Naive thymus-derived CD4-positive, alpha-beta T cell (primary cell): ENCODE measurements at places on chromosomes 6 and 20.

- peak; percentile 77 for DNase-seq
Observed at GRCh38 chr6:33314515-33314942, 651 bp upstream of the TAPBP start.

GRCh38 chr6:19478273-19478672 lies 358.9 kb upstream of the ID4 start:
- DNase-seq = no peak

- no peak for DNase-seq
Observed at GRCh38 chr6:36150283-36150682, 20.0 kb downstream of the MAPK13 start.

- DNase-seq = no peak
Observed at GRCh38 chr6:34536251-34536958, 19.7 kb downstream of the SPDEF start.

GRCh38 chr6:149913540-149914240 lies 9.2 kb downstream of the RAET1G start:
- no peak for DNase-seq

DNA sequence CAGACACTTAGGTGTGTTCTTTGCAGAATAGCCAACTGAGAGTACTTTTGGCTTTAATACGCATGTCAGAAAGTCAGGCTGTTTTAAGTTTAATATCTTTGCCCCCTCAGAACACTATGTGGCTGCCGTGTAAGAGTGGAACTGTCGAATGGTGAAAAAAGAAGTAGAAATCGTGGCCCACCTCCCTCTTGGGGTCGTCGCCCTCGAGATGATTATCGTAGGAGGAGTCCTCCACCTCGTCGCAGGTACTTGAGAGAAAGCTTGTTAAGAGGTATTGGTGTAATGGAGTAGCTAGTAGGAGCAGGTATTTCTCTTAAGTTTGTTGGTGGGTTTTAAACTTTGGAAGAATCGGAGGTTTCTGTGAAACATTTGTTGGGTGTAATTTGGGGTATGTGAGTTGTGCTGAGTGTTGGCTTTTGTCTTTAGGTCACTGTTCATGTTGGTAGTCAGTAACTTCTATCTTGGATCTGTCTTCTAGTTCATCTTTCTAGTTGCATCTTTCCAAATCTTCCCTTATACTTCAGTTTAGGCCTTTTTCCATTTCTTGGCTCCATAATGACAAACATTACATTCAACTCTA lies 4.7 kb downstream of the SRSF3 start:
- DNase-seq = no peak

DNA sequence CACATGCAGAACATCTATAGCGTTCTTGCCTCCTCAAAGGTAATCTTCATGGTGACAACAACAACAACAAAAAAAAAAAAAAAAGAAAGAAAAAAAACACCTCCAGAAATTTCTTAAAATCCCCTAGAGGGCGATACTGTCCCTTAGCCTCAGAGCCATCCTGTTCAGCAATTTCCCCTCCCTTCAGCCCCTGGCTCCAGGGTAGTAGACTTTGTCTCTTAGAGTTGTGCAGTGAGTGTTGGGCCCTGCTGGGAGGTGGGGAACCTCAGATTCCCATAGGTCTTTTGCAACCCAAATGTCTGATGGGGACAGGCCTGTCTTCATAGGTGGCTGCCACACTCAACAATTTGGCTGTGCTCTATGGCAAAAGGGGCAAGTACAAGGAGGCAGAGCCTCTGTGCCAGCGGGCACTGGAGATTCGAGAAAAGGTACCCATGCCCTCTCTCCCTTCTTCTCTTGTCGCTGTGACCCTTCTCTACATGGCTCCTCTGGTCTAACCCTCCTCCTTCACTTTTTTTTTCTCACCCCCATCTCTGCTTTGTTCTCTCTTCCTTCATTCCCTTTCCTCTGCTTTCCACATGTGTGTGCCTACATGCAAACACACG lies 6.0 kb upstream of the PTK7 start:
- DNase-seq = peak; percentile 28

DNA sequence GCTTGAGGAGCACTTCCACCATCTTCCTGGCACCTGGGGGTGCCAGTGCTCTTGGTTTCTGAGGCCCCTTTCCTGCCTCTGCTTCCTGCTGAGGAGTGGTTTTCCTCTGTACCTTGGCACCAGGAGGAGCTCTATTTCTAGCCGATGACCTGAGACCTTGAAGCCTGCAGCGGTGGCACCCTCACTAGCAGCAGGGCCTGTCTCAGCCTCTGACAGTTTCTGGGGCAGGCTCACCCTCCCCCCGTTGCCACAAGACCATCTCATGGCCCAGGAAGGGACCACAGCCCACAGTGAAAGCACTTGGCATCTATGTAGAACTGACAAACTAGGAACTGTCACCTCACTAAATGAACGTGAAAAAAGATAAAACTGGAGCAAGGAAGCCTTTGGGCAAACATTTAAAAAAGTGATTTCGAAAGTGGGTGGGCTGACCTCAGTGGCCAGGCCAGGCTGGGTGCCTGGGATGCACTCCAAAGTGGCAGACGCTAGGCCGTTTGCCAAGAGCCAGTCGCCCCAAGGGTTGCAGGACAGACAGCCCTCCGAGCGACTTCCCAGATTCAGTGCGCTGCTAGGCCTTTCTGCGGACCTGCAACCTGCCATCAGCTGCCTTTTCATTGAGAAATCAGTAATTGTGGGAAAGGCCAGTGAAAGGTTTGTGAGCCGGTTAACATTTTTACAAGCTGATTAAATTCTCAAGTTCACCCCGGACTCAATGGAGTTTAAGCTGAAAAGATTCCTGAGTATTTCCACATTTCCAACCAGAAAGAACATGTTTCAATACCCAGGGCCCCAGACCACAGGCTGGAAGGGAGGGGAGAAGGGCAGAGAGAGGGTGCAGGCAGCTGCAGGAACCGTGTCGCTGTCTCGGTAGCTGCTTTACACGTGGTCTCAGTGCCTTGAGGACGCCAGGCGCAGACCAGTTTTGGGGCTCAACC lies 303.7 kb downstream of the ESR1 start:
- no peak for DNase-seq

DNA sequence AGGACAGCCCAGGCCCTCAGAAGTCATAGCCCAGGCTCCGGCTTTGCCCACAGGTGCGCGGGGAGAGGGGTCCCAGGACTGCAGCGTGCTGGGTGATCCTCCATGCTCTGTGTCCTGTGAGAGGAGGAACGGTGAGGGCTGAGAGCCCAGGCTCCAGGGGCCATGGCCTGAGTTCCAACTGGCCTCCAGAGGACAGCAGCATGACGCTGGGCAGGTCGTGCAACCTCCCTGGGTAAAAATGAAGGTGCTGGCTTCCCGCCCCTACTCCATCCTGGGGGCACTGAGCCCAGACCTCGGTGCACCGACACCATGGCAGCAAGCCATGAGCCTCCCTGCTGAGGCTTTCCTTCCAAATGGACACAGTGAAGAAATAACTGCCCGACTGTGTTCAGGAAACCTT lies 305.4 kb downstream of the TAF4 start:
- no peak for DNase-seq

DNA sequence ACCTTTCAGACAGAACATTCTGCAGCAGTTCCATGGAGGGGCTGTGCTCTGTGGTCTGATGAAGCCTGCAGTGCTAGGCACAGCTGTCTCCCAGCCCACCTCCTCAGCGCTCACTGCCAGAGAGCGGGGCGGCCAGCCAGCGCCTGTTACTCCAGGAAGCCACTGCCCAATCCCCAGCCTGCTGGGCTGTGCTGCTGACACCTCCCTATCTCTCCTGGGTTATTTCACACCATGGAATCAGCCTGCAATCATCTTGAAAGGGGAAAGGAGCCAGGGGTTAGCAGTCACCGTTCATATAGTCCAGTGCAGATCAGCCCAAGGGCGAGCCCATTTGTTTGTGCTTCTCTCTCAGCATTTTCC lies 46.3 kb upstream of the NHSL1 start:
- no peak for DNase-seq

GRCh38 chr6:112145080-112145573 lies 57.7 kb downstream of the FAM229B start:
- DNase-seq = no peak

DNA sequence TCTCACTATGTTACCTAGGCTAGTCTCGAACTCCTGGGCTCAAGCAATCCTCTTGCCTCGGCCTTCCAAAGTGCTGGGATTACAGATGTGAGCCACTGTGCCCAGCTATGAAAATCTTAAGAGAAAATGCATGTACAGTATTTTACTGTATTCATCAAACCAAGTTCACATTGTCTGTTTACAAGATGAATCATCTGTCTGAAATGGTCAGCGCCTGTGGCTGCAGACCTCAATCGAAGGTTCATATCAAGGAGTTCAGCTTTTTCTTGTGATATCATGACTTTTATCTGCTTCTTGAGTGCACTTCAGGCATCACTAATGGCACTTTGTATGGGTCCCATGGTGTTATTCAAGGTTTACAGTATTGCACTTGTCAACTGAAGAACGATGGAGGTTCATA lies 155.1 kb downstream of the SLC16A10 start:
- DNase-seq = no peak

DNA sequence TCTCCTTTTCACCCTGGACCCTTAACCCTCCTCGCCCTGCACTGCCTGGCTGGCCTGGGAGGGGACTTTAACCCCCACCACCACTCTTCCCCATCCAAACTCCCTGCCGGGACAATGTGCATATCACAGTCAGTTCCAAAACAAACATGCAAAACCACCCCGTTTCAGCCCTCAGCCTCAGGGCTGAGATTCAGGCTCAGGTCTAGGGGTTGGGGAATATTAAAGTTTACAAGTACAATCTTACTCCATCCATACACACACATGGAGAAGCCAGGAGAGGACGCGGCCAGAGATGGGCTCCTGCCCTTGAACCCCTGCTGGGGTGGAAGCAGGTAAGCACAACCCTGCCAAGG lies 534 bp downstream of the KIAA1755 start:
- DNase-seq = no peak

DNA sequence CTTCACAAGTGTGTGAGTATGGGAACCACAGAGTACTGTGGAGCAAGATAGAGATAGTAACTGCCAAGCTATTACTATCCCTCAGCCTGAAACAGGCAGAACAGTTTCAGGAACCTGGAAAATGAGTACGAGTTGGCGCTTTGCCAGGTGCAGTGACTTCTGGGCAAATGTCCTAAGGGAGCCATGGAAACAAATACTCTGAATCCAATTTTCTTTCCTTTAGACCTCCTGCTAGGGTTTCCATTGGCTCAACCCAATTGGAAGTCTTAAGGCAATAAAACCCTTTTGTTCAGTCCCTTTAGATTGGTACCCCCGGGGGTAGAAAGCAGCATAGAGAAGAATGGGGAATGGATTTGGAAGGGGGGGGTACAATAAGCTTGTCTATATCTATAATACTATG lies 205.0 kb upstream of the EPHA7 start:
- no peak for DNase-seq

DNA sequence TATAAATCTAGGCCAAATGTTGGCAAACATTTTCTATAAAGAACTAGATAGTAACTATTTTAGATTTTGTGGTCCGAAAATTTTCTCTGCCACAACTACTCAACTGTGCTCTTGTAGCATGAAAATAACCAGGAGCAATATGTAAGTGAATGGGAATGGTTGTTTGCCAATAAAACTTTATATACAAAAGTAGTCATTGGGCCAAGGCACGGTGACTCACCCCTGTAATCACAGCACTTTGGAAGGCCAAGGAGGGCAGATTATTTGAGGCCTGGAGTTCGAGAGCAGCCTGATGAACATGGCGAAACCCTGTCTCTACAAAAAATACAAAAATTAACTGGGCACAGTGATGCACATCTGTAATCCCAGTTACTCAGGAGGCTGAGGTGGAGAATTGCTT lies 617.1 kb downstream of the EPM2A start:
- no peak for DNase-seq

GRCh38 chr20:62773845-62774714 lies 22.2 kb upstream of the MRGBP start:
- no peak for DNase-seq

GRCh38 chr20:46814366-46815232 lies 80.0 kb upstream of the EYA2 start:
- no peak for DNase-seq

GRCh38 chr20:19628570-19629134 lies 129.4 kb upstream of the RIN2 start:
- DNase-seq = peak; percentile 3

GRCh38 chr20:53934421-53935343 lies 135.7 kb downstream of the BCAS1 start:
- no peak for DNase-seq

DNA sequence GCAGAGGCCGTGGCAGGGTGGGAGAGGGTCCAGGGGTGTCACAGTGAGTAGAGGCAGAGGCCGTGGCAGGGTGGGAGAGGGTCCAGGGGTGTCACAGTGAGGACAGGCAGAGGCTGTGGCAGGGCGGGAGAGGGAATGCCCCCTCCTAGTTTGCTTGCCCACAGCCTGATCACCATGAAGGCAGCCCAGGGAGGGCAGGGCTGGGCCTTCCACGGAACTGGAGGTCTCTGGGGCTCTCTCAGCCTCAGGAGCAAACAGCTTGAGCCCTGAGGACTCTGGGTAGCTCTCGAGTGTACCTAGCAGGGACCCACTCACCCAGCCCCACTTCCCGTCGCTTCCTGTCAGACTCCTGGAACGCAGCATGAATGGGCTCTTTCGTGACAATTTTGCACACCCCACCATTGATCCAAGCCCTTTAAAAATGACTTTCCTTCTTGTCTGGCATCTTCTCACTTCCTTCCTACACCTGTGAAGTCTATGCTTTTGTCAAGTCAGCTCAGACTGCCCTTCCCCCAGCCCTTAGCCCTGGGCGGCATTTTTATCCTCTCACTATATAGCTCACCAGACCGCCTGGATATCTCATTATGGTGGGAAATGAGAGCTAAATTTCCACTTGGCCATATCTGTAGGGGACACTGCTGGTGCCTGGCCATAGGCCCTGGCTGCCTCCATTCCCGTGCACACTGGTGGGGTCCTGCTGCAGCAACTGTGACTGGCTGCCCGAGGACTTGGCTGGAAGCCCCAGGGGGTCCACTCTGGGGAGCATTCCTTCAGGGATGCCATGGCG lies 140.3 kb downstream of the CDC5L start:
- no peak for DNase-seq

DNA sequence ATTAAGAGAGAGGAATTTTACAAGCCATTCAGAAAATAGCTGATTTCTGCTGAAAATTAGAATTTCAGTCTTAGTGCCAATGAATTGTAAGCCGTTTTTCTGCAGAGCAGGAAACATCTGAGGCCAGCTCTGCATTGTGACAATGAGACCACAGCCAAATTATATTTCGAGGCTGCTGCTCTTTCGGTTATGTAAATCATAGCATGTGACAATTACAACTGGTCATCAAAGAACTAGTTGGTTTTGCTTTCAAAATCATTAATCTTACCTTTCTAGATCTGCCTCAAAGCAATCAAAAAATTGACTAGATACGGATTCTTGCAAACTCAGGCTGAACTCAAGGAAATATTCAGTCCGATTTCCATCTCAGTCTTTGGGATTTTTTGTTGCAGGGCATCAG lies 33.4 kb upstream of the INSM1 start:
- no peak for DNase-seq

DNA sequence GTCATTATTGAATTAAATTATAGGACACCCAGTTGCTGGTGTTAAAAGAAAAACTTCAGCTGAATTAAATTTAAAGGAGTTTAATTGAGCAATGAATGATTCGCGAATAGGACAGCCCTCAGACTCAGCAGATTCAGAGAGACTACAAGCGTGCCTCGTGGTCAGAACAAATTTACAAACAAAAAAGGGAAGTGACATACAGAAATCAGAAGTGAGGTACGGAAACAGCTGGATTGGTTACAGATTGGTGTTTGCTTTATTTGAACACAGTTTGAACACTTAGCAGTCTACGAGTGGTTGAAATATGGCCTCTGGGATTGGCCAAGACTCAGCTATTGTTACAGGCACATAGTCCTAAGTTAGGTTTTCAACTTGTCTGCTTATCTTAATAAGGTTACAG lies 25.8 kb upstream of the TNFRSF21 start:
- no peak for DNase-seq
